Liver (tissue), 10 donors: ENCODE measurements at places on chromosomes 2 and 18.

- no peak for DNase-seq
Measured at GRCh38 chr2:177799531-177799930, 273.0 kb downstream of the PDE11A start.

DNA sequence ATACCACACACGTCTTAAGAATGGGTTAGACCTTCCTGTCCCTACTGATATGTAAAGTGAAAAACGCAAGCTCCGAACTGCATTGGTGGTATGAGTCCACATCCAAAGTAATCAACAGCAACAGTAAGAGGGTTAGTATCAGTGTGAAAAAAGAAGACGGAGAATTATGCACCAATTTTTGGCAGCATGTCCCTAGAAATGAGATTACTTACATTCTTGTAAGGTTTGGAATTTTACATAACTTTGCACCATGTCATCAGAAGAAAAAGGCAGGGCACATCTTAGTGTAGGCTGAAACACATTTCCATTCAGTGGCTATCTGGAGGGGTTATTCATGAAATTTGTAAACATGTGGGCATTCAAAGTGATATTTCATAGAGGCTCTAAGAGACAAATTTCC lies 88.2 kb downstream of the LONRF2 start:
- no peak for DNase-seq

- no peak for DNase-seq
Measured at GRCh38 chr2:23445450-23445868, 60.5 kb downstream of the KLHL29 start.

DNA sequence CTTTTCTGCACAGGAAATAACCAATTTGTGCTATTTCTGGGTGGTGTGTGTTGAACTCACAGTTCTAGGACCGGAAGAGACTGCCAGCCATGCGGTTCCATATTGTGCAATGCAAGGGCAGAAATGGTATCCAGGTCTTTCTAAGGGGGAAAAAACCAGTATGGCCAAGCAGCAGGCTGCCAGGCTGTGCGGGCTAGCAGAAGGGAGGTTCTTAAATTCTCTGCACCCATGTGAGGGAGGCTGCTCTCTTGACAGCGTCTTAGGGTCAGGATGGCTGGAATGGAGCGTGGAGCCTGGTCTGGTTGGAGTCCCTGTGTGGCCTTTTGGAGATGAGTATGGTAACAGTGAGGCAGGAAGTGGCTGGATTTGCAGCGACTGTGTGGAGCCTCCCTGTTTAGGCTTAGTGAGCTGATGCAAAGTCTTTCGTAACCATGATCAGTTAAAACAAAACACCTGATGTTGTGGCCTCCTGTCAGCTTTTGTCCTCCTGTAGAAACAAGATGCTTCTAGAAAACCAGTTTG lies 52.6 kb downstream of the NCK2 start:
- no peak for DNase-seq

DNA sequence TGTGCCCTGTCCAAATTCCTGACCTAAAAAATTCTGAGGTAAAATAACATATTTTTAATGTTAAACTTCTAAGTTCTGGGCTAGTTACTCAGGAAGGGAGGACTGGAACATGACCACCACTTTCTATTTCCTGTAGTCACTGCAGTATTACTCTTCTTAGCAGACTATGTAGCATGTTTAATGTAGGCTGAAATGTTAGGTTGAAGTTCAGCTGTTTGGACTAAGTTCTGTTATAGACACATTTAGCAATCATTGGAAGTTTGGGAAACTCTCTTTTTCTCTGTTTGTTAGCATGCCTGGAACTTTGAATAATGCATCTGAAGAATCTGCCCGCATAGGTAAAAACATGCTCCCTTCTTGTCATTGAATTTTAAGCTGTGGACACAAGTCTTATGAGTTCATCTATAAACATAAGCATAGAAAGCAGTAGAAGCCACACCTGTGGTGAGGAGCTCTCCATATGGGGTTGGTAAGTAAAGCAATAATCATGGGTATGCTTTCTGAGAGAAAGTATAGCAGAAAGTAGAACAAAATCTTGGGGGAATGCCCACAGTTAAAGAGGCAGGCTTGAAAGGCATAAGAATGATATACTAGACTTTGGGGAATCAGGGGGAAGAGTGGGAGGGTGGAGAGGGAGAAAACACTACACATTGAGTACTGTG lies 52.6 kb downstream of the IL1R2 start:
- no peak for DNase-seq

DNA sequence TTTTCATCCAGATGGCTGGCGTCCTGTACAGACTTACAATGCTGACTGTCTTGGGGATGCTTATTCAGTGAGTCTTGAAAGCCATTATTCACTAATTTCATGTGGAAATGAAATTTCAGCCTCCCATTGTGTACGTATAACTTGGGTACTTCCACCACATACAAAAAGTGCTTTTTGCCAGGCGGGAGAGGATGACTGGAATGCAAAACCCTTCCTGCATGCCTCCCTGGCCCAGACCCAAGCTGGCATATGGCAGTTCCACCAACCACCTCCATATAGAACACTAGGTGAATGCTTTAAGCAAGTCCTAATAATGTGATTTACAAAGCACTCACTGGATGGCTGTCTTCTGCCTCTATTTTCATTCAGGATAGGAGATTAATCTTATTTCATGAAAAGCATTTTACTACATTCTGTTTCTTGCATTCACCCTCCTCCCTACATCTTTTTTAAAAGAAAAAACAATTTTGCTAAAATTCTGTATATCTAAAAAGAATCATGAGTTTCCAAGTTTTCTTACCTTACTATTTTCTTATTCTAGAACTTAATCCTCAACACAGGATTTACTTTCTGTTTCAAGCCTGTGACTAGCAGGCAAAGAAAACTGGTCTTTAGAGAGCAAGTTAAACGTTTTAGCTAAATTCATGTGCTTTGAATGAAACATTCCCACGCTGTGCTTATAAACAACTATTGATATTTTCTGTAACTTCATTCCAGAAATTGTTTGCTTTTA lies 327.6 kb downstream of the NCKAP5 start:
- DNase-seq, result no peak

DNA sequence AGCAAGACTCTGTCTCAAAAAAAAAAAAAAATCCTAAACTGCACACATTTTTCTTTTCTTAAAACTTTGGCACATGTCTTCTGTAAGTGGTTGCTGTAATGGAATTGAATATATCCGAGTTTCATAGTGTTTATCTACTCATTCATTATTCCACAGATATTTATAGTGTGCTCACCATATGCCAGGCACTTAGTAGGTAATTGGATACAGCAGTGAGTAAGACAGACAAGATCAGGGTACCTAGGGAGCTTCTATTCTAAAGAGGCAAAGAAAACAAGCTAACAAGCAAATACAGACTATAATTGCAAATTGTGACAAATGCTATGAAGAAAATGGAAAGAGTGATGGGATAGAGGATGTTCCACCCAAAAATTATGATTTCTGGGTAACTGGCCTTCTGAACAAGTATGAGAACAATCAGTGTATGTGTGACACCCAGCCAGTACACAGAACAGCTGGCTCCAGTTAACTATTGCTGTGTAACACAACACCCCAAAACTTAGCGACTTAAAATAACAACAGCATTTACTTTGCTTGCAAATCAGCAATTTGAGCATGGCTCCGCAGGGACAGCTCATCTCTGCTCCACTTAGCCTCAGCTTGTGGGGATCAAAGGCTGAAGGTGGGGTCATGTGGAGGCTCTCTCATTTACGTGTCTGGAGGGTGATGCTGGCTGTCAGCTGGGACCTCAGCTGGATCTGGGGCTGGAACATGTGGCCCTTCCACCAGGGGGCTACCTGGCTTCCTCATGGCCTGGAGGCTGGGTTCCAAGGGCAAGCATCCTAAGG lies 224.9 kb downstream of the INSIG2 start:
- no peak for DNase-seq

DNA sequence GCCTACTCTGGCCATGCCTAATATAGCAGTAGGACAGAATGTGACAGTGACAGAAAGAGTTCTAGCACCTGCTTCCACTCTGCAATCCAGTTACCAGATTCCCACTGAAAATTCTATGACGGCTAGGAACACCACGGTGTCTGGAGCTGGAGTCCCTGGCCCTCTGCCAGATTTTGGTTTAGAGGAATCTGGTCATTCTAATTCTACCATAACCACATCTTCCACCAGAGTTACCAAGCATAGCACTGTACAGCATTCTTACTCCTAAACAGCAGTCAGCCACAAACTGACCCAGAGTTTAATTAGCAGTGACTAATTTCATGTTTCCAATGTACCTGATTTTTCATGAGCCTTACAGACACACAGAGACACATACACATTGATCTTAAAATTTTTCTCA lies 45.2 kb upstream of the TTR start:
- no peak for DNase-seq

GRCh38 chr2:217086038-217086522 lies 226.2 kb upstream of the TNP1 start:
- peak; percentile 9 for DNase-seq

- no peak for DNase-seq
Measured at GRCh38 chr2:32358111-32358482, 1.3 kb downstream of the BIRC6 start.

DNA sequence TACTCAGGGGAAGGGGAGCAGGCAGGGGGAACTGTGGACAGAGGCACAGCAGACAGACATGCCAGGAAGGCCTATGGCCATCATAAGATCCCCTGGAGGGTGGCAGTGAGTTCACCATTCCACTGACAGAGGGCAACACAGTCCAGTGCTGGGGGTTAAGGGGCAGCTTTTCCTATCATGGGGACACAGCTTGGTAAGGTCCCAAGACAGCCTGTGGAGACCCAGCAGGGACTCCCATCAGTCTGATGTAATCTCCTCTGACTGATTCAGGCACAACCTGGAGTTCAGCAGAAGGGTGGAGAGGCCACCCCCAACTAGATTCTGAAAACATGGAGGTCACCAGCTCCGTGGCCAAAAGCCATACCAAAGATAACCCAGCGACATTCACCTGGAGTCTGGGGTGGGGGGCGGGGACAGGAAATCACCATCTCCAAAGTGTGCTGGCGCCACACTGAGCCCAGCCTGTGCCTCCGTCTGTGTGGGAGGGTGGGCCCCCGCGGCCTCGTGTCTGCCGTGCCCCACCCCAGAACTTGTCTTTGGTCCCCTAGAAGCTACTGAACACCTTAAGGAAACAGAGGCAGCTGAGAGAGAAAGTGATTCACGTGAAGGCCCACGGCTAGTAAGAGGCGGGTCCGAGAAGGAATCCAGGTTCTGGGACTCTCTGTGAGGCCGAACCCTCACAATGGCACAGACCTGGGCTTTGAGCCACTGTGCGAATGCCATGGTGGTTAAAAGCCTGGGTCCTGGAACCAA lies 28.6 kb downstream of the DNMT3A start:
- no peak for DNase-seq

GRCh38 chr2:59171019-59171418 lies 929.9 kb upstream of the FANCL start:
- no peak for DNase-seq

DNA sequence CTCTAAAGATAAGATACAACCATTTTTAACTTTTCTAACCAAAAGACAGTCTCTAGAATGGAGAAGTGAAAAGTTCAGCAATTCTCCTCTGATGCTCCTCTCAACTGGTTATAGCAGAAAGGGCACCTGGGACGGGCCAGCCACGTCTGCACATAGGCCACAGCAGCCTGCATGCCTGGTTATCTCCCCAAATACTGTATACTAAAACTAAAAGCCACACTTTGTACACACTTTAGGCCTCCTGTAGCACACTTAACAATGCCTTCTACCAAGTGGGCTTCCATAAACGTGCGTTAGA lies 179.1 kb downstream of the ANKRD44 start:
- no peak for DNase-seq

- no peak for DNase-seq
Measured at GRCh38 chr18:46657115-46657955, at the start of gene LOXHD1. Gene LOXHD1 (minus strand): TSS chr18:46657220. CDS start chr18:46657033, 187 bp downstream.

DNA sequence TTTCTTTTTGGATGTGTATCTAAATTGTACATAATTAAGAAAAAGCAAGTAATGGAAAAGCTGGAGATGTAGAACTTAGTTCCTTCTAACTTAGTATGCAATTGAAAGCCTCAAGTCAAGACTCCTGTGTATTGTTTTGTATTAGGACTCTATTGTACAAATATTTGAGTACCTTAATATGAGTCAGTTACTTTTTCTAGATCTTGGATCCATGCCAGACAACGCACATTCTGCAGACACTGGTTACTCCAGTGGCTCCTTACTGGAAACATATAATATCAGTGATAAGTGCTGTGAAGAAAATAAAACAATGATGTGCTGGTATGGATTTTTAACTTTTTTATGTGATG lies 1.5 kb downstream of the SLC39A10 start:
- no peak for DNase-seq

DNA sequence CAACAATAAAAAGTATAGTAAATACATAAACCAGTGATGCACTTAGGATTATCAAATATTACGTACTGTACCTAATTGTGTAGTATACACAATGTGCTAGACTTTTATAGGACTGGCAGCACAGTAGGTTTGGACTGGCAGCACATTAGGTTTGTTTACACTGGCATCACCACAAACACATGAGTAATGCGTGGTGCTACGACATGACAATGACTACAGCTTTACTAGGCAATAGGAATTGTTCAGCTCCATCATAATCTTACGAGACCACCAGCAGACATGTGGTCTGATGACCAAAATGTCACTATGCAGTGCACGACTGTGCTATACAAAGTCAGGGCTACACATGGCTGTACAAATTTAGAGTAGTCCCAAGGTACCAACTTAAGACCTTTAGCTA lies 2.3 kb downstream of the MBOAT2 start:
- DNase-seq, result no peak

GRCh38 chr2:240574386-240575100 lies 6.3 kb downstream of the RNPEPL1 start:
- DNase-seq, result no peak

DNA sequence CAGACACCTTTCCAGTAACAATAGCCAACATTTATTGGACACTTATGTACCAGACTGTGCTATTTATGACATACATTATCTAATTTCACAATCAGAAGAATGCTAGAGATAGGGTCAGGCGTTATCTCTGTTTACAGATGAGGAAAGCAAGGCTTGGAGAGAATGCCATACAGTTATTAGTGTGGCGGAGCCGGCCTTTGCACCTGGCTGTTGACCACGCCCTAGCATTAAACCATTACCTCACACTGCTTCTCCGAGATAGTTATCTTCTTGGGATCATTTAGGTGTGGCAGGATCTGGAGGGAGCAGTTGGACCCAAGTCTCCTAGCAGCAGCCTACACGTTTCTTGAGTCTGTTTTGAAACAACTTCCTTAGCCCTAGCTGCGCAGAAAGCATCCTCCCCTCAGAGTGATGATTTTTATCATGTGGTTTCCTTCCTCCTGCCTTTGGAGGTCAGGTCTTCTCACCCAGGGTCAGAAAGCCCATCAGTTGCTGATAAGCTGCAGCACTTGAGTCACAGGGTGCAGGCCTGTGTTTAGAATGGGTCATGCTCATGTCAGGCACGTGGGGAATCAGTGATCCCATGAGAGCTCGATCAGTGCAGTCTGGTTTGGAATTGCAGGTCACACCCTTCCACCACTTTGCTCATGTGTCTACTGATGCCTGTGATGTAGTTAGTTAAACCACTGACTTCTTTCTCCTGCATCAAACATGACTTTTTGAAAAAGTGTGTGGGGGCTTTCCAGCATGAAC lies 118.2 kb downstream of the SPTBN1 start:
- DNase-seq, result no peak

DNA sequence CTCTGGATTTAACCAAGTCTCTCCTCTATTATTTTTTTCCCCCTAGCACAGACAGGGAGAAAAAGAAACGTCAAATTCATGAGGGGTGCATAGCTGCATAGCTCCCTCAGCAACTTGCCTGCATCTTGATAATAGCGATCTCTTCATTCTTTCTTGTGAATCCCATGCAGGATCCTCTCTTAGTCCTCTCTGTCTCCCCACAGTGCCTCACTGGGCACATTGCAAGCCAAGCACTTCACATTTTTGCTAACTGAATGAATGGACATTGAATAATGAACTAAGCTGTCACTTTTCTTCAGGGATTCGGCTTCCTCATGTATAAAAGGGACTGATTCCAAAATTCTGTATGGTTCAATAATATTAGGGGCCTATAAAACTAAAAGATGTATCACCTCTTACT lies 2.9 kb upstream of the EPB41L3 start:
- DNase-seq, result no peak
